ENCODE measurements at places on chromosomes 16 and 17.

DNA sequence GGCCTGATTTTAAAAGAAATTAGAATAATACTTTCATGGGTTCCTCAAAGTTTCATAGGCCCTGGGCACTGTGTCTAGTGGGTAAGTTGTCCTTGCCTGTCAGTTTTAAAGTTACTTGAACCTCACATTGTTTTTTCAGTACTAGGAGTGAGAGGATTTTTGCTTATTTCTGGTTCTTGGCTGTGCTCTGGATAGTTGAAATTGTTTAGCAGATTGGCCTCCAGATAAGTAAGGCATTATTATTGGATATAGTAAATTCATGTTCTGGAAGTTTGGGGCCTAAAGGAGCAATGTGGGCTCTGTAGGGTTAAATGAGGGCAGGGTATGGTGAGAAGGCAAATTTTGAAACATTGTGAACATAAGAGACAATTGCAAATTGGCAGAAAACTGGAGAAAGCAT is 78.5 kb downstream of the WNT3 start:
- DNase-seq: no peak

DNA sequence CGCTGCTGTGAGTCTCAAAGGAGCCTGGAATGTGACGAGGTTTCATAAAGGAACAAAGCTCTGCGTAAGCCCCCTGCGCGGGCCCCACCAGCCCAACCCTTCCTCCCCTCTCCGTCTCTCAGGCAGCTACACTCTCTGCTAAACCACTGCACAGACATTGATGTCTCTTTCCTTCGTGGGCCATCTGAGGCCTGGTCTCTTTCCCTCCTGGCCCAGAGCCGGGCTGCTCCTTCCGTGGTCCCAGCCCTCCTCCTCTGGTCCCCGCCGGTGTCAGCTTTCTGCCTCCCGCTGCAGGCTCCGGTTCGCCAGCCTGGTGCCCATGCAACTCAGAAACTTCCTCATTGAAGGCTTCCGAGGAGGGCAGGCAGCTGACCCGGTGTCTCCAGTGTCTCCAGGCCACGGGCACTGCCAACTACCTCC is 7.4 kb downstream of the SCARF1 start:
- DNase-seq: no peak

DNA sequence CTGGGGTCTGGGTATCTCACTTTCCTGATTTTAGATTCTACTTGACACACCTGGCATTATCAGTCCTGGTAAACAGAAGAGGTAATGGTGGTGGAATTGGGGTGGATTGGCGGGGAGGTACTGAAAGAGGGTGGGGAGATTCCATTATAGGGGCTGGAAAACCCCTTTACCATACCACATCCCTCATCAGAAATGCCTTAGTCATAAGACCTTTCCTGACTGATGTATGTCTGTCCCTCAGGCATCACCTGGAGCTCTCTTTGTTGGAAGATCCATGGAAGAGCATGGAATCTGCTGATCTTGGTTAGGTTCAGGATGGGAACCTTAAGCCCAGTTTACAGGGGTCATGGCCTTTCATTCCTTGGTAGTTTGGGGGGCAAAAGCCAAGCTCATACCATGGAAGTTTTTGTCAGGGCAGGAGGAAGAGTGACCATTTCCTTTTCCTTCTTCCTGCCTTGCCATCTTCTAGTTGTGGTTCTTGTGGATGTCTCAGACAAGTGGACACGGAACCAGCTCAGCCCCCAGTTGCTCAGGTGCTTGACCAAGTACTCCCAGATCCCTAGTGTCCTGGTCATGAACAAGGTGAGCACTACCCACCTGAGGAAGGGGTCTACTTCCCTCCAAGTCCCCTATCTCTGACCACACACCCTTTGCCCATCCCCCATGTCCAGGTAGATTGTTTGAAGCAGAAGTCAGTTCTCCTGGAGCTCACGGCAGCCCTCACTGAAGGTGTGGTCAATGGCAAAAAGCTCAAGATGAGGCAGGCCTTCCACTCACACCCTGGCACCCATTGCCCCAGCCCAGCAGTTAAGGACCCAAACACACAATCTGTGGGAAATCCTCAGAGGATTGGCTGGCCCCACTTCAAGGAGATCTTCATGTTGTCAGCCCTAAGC is 3.3 kb downstream of the ERAL1 start:
- no peak for DNase-seq

DNA sequence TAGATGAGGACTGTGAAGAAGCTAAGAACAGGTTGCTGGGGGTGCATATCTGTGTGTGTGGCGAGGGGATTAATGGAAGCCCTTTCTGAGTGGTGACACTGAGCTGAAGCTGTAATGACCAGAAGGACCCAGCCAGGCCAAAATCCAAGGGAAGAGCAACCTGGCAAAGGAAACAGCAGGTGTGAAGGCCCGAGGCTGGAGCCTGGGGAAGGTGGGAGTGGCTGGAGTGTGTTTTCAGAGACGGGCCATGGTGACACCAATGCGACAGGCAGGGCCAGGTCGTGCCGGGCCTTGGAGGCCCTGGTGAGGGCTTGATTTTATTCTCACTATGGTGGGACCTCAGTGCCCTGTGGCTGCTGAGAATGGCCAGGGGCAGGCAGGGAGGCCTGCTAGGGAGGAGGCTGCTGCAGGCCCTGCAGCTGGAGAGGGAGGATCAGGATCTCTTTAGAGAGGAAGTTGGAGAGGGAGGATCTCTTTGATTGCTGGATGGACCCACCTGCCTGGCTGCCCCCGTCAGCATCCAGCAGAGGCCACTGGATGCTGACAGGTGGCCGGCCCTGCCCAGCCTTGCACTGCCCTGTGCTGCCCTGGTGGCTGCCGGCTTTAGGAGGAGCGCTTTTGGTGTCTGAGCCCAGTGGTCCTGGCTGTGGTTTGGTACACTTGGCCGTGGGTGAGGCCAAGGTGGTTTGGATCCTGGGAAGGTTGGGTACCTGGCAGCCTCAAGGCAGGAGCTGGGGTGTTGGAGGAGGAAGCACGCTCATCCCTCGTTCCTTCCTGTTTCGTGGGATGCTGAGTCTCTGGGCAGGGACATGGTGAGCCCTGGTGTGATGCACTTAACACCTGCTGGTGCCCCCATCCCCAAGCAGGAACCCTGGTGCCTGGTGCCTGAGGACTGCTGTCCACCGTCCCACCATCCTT is 188.3 kb downstream of the SEC14L1 start:
- DNase-seq: peak; percentile 10

DNA sequence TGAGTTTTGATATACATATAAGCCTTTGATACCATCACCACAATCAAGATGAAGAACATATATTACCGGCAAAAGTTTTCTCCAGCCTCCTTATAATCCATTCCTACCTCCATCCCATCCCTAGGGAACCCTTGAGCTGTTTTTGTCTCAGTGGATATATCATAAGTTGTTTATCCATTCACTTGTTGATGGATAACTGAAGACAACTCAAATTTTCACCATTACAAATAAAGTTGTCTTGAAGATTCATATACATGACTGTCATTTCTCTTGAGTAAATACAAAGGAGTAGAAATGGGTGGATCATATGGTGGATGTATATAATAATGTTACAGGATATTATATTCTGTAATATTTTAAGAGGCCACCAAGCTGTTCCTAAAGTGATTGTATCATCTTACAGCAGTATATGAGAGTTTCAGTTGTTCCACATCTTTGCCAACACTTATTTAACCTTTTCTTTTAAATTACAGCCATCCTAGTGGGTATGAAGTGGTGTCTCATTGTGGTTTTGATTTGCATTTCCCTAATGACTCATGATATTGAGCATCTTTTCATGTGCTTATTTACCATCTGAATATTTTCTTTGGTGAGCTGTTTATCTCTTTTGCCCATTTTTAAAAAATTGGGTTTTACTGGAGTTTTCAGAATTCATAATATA is 17.4 kb downstream of the NF1 start:
- DNase-seq: no peak

GRCh38 chr16:4097826-4098240 is 18.4 kb downstream of the ADCY9 start:
- no peak for DNase-seq

DNA sequence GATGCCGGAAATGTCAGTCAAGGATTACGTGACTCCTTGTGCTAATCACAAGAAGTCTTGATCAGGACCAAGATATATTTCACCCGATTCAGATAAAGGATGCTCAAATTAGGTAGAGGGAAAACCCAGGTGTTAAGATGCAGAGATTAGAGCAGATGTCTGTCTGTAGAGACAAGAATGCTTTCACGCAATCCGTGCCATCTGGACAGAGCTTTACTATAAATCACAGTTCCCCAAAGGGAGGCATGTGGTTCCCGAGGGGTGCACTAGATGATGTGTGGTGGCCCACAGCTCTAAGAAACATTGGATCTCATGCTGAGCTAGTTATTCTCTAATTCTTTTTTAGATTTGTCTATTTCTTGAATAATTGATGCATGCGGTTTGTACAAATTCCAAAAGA is 9.8 kb upstream of the MAP3K14 start:
- DNase-seq: no peak

- no peak for DNase-seq
Observed at GRCh38 chr17:68491381-68492231, 20.6 kb upstream of the PRKAR1A start.

DNA sequence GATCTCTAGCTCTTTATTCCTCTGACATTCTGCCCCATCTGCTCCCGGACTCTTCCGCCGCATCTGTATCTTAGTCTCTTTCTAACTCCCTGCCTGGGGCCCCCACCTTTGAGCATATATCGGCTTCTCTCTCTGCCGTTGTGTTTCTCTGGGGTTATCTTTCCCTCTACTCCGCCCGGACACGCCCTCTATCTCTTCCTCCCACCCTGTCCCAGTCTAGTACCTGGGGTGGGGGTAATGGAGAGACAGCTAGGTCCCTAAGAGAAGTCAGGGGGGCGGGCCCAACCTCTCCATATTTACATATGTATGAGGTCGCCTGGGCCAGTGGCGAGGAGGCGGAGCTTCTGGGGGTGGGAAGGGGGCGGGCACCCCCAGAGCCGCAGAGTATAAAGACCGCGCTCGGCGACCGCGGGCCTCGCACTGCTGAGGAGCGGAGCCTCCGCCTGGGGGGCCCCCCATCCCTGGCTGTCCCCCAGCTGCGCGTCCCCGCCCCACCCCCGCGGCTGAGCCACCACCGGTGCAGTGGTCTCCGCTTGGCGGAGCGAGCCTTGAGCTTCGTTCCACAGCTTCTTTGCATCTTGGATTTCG is at the start of gene ATP1B2:
Gene ATP1B2 (plus strand): TSS at position 418 of the 588 bp plus-strand sequence. CDS start 593 bp downstream, outside the sequence.
- DNase-seq: peak; percentile 64

DNA sequence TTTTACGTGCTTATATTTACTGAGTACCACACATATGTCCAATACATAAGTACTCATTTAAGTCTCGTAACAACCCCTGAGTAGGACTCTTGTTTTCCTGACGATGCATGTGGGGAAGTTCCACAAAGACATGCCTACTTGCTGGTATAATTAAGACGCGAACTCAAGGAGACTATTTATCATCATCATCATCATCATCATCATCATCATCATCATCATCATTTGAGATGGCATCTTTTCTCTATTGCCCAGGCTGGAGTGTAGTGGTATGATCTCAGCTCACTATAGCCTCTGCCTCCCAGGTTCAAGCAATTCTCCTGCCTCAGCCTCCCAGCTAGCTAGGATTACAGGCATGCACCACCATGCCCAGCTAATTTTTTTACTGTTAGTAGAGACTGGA is 809.9 kb upstream of the EEF2KMT start:
- no peak for DNase-seq

GRCh38 chr17:45823598-45823997 is 21.1 kb upstream of the SPPL2C start:
- DNase-seq: no peak

- no peak for DNase-seq
Observed at GRCh38 chr16:69503244-69503643, 62.5 kb upstream of the NFAT5 start.

DNA sequence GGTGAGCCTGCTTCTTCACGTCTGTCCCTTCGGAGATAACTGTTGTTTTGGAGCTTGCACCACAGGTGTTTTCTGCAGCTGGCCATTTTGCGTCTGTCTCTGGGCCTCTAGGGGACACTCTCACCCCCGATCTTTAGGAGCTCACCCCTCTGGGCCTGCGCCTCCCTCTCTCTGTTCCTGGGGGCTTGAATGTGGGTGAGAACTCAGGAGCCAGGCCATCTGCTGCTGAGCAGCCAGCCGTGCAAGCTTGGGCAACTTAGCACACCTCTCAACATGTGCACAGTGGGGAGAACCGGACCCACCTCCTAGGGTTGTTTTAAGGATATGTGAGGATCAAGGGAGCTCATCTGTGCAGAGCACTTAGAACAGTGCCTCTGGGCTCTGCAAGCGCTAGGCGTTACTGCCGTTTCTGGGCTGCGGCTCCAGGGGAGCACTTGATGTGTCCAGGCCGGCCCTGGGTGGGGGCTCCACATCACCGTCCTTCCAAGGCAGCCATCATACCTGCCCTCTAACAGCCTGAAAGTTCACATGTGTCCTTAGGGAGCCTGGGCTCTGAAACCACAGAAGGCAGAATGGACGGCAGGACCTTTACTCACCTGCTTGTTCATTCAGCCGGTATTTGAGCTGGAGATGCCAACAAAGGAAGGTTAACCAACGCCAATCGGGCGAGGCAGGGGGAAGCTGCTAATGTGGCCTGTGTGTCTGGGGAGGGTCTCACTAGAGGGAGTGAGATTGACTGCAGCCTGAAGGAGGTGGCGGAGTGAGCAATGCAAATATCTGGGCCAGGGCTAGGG is 66.3 kb downstream of the MRC2 start:
- DNase-seq: no peak

DNA sequence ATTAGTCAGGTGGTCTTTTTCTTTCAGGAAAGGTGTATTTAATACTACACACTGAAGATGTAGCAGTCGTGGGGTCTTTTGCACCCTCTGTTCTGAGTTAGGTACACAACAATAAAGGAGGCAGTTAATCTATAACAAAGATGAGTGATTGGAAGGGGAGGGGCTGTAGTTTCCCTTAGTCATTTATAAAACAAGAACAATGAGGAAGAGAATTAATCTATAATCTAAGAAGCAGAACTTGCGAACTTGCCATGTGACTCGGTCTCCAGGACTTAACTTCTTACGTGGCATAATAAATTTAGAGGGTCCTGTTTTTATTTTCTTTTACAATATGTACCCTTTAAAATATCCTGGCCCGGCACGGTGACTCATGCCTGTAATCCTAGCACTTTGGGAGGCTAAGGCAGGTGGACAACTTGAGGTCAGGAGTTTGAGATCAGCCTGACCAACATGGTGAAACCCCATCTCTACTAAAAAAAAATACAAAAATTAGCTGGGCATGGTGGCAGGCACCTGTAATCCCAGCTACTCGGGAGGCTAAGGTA is 8.6 kb upstream of the APPBP2 start:
- DNase-seq: no peak

DNA sequence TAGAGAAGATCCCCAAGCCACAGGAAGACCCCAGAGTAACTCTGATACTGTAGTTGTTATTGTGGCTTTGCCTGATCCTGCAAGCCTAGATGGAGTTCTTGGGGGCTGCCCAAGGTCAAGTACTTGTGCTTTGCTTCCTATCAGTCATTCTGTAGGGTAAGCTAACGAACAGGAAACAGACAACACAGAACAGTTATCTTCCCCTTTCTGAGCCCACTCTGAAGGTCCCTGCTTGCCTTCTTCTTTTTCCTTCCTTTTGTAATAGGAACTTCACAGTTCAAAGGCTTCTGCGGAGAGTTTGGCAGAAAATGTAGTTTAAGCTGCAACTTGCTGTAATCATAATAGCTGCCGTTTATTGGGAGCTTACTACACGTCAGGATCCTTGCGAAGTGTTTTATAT is 494.1 kb upstream of the ERCC4 start:
- no peak for DNase-seq
